ENCODE measurements at places on chromosomes 6 and 20.

DNA sequence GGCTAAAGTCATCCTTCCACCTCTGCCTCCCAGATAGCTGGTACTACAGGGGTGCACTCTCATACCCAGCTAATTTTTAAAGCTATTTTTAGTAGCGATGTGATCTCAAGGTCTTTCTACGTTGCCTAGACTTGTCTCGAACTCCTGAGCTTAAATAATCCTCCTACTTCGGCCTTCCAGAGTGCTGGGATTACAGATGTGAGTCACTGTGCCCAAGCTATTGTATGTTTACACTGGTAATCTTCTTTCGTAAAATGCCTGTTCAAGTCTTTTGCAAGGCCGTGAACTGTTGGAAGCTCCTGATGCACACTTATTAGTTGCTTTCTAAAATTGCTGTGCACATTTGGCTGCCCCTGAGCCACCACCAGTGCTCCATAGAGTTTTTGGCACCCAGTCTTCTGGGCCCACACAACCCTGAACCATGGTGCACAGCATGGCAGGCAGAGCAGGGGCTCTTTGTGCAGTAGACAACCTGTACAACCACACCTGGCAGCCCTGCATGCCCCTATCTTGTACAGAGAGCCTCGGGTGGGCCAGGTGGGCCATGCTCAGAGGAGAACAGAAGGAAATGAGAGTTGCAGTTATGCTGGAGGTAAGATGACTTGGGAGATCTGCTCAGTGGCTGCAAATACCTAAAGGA lies 33.3 kb downstream of the PDRG1 start:
- no peak for DNase-seq

DNA sequence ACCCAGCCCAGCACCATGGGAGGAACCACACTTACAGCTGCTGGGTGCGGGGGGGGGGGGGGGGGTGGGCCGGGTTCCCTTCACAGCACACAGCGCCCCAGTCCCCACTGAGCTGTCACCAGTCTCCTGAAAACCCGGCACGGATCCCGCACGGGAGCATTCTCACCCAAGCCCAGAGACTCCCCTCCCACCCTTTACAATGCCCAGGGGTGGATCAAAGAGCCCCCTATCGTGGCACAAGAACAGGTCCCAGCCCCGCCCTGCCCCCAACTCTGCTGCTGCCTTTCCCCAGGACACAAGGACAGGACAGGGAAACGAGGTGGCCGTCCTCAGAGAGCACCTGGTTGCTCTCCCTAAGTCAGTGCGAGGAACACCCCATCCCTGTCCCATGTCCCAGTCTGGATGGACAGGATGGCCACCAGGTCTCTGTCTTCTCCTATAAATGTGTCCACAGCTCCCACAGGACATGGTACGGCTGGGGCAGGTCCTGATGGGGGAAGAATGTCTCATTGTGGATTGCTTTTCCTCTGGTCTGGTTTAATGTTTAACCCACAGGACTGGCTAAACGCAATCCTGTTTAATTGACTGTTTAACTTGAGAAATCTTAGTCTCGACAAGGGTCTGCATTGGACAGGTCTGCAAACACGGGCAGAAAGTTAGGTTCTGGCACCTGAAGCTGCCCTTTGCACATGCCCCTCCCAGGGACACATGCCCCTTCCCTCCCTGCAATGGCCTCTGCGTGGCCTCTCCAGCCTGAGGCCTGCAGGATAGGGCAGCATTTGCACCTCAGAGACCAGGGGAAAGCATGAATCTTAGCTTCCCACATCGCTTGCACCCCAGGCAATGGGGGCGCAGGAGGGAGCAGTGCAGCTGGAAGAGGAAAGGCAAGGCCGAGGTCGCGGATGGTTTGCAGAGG lies 45.3 kb downstream of the DACT2 start:
- DNase-seq: no peak

GRCh38 chr6:86016077-86016476 lies 373.4 kb upstream of the SYNCRIP start:
- DNase-seq: no peak

DNA sequence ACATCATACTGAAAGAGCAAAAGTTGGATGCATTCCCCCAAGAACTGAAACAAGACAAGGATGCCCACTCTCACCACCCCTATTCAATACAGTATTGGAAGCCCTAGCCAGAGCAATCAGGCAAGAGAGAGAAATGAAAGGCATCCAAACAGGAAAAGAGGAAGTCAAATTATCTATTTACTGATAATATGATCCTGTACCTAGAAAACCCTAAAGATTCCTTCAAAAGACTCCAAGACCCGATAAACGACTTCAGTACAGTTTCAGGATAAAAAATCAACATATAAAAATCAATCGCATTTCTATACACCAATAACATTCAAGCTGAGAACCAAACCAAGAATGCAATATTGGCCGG lies 14.5 kb downstream of the CDK19 start:
- DNase-seq: no peak

- DNase-seq: no peak
These were observed 44.7 kb upstream of the GRM4 start for GRCh38 chr6:34190504-34191122.

- no peak for DNase-seq
These were observed 16.9 kb downstream of the USP49 start for GRCh38 chr6:41878246-41878645.

- no peak for DNase-seq
These were observed 49.8 kb downstream of the MYB start for GRCh38 chr6:135230711-135231468.

- DNase-seq: no peak
These were observed 57.9 kb downstream of the SAMD5 start for GRCh38 chr6:147566244-147566898.

DNA sequence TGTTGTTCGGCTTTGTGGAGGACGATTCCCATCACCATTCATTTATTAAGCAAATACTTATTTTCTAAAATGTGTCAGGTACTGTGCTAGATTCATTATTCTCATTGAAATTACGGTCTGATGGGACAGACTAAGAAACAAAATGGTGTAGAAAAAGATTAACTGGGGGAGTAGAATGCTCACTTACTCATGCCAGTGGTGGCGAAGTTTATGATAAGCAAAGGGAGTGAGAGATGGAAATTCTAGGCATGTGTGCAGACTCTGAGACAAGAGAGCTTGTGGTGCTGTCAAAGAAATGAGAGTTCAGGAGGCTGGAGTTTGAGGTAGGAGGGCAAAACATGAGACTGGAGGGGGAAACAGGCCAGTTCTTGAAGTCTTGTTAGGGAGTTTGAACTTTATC lies 896 bp downstream of the RPP21 start:
- DNase-seq: no peak

- no peak for DNase-seq
These were observed 119.7 kb downstream of the PSMB1 start for GRCh38 chr6:170433163-170434116.

GRCh38 chr20:33784225-33784624 lies 26.9 kb upstream of the CHMP4B start:
- DNase-seq: no peak

- no peak for DNase-seq
These were observed 66.7 kb downstream of the FAM229B start for GRCh38 chr6:112153926-112154607.

GRCh38 chr20:49540232-49540620 lies 27.7 kb downstream of the PTGIS start:
- DNase-seq: no peak

GRCh38 chr20:33940666-33941065 lies 53.0 kb upstream of the RALY start:
- DNase-seq: no peak

GRCh38 chr20:7841971-7842310 lies 98.3 kb downstream of the HAO1 start:
- no peak for DNase-seq

- peak; percentile 11 for DNase-seq
These were observed 46.8 kb downstream of the PYGB start for GRCh38 chr20:25294459-25295385.

- DNase-seq: no peak
These were observed 57.3 kb upstream of the SMLR1 start for GRCh38 chr6:130769861-130770260.

DNA sequence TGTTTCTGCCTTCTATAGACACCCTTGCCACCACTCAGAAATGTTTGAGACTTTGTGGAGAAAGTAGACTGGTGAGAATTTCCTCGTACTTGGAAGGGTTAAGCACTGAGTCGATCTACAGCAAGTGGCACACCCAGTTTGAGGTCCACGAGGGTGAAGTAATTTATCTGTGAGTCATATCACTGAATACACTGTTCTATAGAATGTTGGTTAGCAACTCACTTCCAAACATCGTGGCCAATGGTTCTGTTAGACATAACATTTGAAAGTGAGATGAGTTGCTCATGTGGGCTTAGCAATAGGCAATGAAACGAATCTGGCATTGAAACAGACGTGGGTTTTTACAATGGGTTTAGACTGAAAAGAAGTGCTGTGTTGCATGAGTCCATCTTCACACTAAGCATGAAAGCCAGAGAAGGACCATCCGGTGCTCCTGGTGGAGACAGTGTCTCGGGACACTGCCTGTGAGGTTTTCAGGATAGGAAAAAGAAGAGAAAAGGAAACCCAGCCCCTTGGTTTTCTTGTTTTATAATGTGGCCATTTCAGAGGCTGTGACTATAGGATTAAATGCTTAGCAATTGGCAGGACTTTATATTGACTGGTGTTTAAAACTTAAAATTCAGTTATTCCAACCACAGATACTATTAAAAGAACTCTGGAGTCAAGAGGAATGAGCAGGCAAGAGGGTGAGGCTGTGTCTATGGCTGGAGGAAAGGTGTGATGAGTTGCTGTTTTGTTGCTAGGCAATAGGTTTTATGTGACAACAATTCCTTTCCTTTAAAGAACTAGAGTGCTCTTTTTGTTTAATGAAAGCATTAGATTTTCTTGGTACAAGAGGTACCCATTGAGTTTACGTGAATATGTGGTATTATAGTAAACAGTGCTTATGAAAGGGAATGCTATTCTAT lies 31.0 kb upstream of the EZR start:
- peak; percentile 45 for DNase-seq

- no peak for DNase-seq
These were observed 36.3 kb upstream of the FAM83D start for GRCh38 chr20:38889792-38890496.

- DNase-seq: no peak
These were observed 6.7 kb downstream of the KCNK15 start for GRCh38 chr20:44752099-44752931.

DNA sequence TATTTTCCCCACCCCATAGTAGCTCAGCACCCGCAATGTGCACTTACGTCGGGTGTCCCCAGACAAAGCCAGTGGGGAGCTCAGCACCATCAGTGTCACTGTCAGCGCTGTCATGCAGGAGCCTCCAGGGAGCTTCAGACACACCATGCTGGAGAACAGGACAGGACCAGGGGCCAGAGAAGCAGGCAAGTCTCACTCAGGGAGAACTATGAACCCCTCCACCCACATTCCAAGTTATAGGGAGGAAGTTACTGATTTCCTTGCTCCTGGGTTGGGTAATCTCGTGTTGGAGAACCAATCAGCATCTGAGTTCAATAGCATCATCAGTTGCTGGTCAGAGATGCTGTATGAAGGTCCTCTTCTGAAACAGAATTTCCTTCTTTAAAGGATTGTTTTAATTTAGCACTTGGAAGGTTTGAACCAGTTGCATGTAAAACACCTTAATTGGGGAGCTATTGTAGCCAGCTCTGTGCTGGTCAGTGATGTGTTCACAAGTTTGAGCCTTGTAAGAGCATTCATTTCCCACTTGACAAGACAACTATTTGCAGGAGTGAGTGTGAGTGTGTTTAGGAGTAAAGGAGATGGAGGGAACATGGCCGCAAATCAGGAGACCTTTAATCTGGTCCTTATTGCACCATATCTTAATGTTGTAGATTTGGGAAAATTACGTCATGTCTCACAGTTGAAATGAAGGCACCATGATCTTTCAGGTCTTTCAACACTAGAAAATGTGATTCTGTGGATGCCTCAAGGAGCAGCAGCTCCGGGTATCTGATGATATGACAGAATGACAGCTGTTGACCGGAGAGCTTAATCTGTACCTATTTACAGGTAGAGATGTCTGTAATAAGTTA lies at the start of gene HLA-DRB1:
Gene HLA-DRB1 (minus strand): TSS at position 253 of the 854 bp plus-strand sequence. CDS start 106 bp downstream, at position 147.
- DNase-seq: no peak

DNA sequence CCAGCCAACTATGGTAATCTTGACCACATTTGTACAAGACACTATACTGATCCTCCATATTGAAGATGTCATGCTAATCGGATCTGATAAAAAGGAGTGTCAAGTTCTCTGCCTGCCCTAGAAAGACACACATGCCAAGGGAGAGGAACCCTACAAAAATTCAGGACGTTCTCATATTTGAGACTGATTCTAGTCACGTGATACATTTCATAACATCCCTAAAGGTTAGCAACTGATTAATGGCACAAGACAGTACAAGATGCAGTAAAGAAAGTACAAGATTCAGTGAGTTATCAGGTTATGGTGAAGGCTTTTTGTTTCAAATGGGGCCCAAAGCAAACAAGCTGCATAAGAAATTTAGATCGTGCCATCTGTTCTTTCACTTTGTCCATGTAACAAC lies 190.7 kb upstream of the MOCS1 start:
- DNase-seq: no peak

DNA sequence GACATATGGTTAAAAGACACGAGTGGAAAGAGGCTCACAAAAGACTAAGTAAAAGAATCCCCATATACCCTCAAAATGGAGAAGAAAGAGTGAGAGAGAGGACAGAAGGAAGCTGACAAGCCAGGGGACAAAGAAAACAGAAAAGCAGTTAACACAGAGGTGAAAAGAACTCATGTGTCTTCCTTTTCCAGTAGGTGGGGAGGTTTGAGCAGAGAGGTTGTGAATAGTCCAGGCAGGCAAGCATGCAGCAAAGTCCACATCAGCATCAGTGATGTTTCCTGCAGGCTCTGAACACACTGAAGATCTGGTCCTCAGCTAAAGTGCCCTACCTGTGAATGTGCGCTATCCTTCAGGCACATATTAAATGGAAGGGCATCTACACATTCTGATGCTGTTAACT lies 196.5 kb upstream of the IRAK1BP1 start:
- DNase-seq: no peak

- DNase-seq: no peak
These were observed 39.8 kb upstream of the MMS22L start for GRCh38 chr6:97322811-97323210.

DNA sequence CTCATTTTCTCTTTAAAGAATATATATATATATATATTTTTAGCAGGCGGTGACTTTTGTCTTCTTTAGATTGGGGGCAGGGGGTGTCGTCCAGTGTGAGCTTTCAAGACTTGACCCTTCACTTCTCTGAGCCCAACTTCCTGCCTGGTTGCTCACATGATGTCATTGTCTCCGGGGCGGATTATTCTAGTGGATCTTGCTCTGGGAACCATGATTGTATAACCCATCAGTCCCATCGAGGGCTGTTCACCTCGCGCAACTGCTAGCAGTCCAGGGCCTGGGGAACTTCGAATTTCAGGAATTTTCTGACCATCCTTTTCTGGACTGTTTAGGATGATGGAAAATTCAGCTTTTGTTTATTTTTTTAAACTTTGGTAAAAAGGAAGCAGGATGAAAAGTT lies 1.0 kb downstream of the IGF2R start:
- DNase-seq: no peak
